Activated CD4-positive, alpha-beta memory T cell treated with anti-CD3 and anti-CD28 coated beads for 36 hours (primary cell): ENCODE measurements at places on chromosomes 2 and 18.

DNA sequence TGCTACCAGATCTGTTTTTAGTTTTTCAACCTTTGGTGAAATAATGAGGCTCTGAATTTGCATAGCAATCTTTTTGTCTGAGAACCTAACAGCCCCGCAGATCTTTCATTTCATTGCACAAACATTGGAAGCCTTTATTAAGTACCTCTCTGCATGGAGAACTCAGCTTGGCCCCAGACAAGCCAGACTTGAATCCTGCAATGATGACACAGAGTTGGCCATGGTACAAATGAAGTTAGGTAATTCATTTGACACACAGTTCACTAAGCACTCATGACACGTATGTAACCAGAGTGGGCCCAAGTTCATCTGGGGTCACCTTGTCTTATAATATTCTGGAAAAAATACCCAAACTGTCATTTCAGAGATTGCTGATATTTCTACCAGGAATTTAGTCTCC is 439.1 kb upstream of the ID2 start:
- no peak for DNase-seq

GRCh38 chr18:79806976-79807841 is 9.5 kb downstream of the KCNG2 start:
- DNase-seq, result no peak

DNA sequence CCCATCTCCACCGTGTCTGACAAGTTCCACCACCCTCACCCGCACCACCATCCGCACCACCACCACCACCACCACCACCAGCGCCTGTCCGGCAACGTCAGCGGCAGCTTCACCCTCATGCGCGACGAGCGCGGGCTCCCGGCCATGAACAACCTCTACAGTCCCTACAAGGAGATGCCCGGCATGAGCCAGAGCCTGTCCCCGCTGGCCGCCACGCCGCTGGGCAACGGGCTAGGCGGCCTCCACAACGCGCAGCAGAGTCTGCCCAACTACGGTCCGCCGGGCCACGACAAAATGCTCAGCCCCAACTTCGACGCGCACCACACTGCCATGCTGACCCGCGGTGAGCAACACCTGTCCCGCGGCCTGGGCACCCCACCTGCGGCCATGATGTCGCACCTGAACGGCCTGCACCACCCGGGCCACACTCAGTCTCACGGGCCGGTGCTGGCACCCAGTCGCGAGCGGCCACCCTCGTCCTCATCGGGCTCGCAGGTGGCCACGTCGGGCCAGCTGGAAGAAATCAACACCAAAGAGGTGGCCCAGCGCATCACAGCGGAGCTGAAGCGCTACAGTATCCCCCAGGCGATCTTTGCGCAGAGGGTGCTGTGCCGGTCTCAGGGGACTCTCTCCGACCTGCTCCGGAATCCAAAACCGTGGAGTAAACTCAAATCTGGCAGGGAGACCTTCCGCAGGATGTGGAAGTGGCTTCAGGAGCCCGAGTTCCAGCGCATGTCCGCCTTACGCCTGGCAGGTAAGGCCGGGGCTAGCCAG is 1.2 kb downstream of the ONECUT2 start:
- DNase-seq, result peak; percentile 11

GRCh38 chr2:153890576-153890975 is 18.9 kb downstream of the GALNT13 start:
- no peak for DNase-seq

DNA sequence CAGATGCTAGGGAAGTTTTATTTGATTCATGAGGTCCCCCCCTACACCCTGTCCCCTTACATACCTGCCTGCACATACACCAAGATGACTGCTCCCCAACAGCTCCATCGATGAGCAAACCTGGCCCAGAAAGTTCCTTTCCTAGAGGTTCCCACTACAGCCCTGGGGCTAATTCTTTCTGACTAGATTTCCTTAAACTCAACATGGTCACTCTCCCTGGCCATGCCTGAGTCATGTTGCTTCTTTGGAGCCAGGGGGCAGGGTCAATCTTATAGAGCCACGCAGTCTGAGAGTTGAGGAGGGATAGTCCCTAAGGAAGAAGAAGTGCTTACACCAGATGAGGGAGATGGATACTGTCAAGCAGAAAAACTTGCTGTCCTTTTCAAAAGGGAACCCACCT is 67.7 kb upstream of the GLI2 start:
- no peak for DNase-seq

- no peak for DNase-seq
Measured at GRCh38 chr18:7778181-7778580, 211.1 kb downstream of the PTPRM start.

DNA sequence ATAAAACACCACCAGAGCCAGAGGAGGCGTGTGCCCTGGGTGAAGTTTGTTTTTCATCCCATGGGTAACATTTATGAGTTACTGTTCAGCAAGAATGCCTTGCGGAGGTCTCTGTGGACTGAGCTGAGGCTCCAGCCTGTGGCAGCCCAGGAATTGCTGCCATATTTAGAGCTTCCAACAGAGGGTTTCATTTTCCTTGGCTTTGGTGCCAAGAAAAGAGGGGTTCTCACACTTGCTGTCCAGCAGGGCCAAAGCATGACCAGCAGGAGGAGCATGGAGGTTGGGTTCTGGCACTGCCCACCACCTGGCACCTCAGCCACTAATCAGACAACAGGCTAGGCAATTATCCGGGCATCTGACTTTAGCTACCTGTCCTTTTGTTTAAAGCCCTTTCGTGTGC is 36.7 kb downstream of the EPAS1 start:
- no peak for DNase-seq

GRCh38 chr2:151251012-151251411 is 10.7 kb downstream of the RBM43 start:
- DNase-seq, result no peak

GRCh38 chr2:145875016-145875415 is 1355.1 kb upstream of the ZEB2 start:
- no peak for DNase-seq

DNA sequence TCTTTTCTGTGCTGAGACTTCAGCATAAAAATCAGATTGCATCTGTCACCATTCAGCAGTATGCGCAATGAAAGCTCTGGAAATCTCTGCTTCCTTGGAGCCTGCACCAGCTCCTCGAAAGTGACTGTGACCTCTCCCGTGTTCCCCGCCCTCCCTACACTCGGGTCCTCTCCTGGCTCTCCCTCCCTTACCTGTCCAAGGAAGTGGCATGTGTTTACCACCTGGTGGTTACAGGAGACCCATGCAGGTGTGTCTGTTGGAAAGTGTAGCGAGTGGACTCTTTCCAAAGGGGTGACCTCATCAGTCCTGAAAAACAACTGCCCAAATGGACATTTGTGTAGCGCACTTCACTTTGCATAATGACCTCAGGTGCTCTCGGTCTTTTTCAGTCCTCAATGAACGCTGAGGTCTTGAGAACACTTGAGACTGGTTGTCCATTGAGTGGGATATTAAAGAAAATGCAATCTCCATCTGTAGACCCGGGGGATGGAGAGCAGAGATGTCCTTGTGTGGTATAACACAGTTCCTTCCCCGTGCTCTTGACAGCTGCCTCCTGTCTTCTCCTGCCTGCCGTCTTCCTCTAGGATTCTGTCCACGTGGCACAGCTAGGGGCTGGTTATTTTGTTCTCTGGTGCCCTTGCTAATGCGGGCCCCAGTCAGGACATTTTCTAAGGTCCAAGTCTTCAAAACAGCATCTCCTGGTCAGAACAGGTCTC is 133.2 kb downstream of the ACKR3 start:
- DNase-seq, result no peak

- peak; percentile 14 for DNase-seq
Measured at GRCh38 chr2:9002637-9003365, 683 bp downstream of the MBOAT2 start.

GRCh38 chr2:101972621-101973434 is 18.9 kb upstream of the IL1R2 start:
- DNase-seq, result peak; percentile 12

- no peak for DNase-seq
Measured at GRCh38 chr2:71695235-71696120, 242.1 kb downstream of the DYSF start.

DNA sequence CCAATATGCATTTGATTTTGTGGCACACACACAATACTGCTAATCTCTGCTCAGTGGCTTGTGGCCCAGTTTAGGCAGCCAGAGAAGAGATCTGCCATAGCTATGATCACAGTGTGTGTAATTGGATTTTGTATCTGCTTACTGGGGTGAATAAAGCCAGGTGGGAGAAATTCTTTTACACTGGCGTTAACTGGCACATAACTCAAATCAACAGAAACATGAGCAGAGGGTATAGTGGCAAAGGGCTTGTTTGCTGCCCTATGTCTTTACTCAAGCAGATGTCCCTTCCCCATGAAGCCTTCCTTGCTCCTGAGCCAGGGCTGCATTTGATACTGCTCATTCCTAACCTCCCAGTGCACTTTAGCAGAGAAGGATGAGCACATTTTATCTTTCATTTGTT is 28.5 kb downstream of the STON1 start:
- DNase-seq, result no peak

DNA sequence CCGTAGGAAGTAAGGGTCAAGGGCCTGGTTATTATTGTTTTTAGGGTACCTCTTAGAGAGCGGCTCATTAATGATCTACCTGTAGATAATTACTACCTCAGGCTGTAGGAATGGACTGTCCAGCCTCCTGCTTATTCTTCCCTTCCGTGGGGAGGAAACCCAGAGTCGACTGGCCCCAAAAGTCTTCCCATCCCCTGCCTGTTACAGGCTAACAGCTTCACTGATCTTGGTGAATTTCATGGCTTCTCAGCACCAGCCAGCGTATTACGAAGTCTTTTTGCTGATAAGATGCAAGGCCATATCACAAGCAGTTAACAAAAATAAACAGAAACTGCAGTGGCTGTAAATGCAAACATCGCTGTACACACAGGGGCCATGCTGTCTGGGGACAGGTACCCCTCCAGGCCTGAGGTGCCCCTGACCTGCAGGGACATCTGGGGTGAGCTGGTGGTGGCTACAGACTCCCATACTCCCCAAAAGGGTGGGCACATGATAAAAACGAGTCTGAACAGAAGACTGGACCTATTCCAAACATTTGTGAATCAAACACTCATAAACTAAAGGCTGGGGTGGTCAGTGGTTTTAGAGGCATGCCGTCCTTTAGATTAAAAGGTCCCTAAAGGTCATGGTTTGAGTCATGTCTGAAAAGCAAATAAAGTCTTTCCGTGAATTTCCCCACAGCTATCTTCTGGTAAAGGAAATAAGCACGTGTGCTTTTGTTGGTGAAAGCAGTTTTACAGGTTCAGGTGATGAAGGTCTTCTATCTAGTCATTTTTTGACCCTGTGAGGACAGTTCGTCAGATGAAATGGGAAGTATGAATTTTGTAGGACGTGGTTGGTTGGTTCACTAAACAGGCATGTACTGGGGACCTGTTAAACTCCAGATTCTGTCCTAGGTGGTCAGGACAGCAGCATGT is 36.7 kb downstream of the TTC39C start:
- DNase-seq, result no peak

DNA sequence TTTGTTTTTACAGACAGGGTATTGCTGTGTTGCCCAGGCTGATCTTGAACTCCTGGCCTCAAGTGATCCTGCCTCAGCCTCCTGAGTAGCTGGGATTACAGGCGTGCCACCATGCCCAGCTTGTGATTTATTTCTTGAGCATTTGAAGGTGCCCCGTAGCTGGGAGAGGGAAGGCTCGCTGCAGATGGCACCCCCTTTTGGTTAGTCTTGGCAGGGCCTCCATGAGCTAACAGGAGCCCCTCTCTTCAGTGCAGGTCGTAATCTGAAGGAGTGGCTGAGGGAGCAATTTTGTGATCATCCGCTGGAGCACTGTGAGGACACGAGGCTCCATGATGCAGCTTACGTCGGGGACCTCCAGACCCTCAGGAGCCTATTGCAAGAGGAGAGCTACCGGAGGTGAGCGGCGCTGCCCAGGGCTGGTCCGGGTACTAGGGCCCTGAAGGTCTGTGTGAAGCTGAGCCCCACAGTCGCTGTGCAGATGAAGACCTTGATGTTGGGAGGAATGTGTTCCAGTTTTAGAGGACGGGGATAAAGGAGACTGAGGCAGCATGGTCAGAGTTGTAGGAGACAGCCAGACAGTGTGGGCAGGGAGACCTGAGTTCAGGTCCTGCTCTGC is 6.7 kb downstream of the ASB1 start:
- DNase-seq, result no peak

DNA sequence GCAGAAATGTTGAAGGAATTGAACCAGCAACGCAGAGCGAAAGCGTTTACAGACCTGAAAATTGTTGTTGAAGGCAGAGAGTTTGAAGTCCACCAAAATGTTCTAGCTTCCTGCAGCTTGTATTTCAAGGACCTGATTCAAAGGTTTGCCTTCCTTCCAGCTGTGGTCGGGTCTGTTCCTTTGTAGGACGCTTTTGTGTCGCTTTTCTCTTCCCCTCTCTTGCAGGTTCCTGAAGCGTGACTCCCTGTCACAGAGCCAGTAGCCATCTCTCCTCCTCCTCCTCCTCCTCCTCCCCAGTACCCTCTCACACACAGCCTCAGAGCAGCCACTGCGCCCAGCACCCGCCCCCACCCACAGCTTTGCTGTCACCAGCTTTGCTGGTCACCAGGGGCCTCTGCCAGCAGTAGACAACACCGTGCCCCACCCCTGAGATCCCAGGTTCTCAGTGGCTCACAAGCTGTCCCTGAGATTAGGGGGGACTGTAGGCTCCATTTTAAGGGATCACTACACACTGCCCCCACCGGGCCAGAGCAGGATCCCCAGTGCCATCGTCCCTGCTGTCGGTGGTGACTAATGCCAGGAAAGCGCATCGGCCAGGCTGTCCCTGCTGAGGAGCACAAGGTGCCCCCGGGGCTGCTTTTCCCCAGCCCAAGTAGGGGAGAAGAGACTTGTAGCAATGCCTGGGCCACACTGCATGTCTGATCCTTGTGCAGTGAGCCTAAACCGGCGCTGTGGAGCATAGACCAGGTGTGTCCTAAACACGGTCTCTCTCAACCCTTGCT is 242.3 kb downstream of the ATAD2B start:
- no peak for DNase-seq

DNA sequence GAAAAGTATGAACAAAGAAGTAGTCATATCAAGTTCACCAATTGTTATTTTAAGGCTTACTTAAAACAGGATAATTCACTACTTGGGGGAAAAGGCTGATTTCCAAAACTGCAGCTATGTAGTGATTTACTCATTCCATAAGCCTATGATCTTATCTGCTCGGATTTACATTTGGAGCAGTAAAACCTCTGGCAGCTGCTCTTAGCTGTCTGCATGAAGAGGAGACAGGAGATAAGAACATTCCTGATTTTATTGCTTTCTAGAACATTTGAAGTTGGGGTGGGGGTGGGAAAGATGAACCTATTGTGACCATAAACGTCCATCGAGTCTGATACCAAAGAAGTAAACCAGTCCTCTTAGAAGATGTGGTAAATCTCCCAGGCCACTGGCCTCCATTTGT is 120.9 kb downstream of the MMADHC start:
- DNase-seq, result no peak

DNA sequence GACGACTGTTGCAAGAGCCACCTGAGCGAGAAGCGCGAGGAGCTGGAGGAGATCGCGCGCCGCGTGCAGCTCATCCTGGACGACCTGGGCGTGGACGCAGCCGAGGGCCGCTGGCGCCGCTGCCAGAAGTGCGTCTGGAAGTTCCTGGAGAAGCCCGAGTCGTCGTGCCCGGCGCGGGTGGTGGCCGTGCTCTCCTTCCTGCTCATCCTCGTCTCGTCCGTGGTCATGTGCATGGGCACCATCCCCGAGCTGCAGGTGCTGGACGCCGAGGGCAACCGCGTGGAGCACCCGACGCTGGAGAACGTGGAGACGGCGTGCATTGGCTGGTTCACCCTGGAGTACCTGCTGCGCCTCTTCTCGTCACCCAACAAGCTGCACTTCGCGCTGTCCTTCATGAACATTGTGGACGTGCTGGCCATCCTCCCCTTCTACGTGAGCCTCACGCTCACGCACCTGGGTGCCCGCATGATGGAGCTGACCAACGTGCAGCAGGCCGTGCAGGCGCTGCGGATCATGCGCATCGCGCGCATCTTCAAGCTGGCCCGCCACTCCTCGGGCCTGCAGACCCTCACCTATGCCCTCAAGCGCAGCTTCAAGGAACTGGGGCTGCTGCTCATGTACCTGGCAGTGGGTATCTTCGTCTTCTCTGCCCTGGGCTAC is 1.2 kb downstream of the KCNF1 start:
- no peak for DNase-seq
